ENCODE measurements at places on chromosomes 16 and 17.

- DNase-seq, result no peak
These were observed 8.8 kb downstream of the PRSS22 start for GRCh38 chr16:2848933-2849725.

DNA sequence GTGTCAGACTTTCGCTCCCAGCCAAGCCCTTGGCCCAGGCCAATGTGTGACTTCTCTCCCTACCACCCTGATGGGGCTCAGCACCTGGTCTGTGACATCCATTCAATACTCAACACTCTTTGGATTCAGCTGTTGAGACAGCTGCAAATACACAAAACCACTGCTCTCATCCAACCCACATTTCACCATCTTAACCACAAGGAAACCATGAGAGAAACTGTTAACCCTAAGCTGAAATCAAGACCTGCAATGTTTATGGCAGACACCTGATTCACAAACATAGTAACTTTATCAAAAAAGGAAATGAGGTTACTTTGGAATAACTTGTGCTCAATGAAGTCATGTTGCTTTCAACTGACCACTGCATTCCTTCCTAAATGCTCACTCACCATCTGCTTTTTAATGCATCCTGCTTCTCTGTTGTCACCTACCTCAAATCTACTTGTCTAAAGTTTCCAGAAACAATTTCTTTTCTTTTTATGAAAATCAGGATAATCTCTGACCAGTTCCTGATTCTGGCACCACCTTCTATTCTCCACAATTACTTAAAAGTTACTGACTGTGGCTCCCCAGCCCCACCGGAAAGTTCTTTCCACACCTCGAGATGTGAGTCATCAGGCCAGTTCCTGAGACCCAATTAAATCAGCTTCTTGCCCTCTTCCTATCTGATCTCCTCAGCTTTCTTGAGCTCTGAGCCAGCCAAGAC lies 88.2 kb downstream of the NOG start:
- DNase-seq, result peak; percentile 64

- peak; percentile 51 for DNase-seq
These were observed 31.3 kb downstream of the DCUN1D3 start for GRCh38 chr16:20868890-20869289.

DNA sequence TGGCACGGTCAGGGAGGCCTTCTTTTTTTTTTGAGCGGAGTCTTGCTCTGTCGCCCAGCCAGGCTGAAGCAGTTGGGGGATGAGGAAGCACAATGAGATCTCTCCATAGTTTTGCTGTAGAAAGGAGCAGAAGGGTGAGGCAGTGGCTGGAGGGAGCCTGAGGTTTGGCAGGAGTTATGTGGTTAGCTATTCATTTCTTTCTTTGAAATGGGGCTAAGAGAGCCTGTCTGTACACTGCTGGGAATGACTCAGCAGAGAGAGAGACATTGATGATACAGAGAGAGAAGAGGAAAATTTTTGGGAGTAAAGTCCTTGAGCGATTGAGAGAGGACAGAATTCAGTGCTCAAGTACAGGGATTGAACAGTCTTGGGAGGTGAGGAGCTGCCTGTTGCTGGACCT lies 22.1 kb downstream of the NOS2 start:
- DNase-seq, result peak; percentile 5

DNA sequence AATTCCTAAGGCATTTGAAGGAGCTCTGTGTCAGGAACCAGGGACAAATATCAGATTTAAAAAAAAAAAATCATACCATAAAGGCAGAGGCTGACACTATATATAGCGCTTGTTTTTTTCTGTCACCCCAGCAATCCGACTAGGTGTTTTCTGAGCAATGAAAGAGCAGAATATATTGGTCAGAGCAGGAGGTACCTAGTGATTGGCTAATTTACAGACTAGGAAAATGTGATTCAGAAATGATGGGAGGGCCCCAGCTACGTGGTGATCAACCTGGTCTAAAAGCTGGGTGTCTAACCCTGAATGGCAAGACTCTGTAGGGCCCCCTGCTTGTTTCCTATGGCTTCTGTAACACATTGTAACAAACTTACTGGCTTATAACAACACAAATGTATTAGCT lies 195.5 kb upstream of the XYLT1 start:
- no peak for DNase-seq

DNA sequence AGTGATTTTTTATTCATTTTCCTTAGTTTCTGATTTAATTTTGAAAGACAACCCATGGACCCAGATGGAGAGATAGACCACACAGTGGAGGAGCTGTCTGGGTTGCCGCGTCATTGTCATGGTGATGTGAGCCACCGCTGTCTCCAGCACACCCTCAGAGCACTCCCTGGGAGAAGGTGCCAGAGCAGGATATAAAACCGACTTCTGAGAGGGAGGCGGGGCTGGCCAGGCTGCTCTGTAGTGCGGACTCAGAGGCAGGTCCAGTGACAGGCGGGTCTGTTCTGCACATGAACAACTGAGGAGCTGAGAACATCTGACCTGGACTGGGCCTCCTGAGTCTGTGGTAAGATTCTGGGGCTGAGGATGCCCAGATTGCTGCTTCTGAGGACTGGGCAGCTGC lies 216.3 kb upstream of the NLRP1 start:
- DNase-seq, result no peak

All from GM04504 (cell line).